ENCODE measurements at places on chromosomes 6 and 20. TPM values are rescaled to one million over a fixed set of nuclear protein-coding genes. Genes with fewer than 3 reads are reported as not detected.

Gene C2
- 54.2 TPM for total RNA-seq

Gene ADGRG6
- total RNA-seq = 8.2 TPM

Gene BPIFB6
- not detected for total RNA-seq

Gene AIF1
- total RNA-seq = 54.1 TPM

Gene HRH3
- total RNA-seq = not detected

Gene RFX6
- 1.8 TPM for total RNA-seq

DNA sequence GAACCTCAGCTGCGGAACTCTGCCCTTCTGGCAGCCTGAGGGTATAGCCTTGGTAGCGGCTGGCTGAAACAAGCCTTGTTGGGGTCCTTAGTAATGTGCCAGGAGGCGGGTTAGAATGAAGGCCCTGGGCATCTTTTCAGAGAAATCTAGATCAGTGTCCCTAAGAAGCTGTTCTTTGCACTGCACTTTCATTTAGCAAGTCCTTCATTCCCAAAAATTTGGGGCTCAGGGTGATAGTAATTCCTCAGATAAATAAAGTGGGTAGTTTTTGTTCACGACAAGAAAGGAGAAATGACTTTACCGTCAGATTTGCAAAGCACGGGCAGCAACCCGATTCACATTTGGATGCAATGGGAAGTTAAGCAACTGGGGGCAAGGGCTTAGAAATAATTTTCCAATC lies 3.2 kb downstream of the INSM1 start:
- no peak for DNase-seq

DNA sequence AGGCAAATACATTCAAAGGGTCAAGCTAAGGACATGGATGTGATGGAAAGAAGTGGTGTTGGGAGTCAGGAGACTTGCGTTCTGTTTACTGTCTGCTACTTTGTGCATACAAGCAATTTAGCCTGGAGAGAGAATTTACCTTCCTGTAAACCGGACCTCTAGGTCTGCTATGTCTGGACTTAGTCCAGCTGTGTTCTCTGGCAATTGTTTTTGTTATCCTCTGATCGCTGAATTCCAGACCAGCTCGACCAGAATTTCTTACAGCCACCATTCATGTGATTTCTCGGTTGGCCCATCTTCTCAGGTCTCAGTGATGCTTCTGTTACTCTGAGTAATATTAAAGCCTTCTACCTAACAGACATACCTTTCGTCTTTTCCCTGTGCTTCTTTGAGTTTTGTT lies 75.2 kb downstream of the LRRC1 start:
- DNase-seq = peak; percentile 44

GRCh38 chr6:42911171-42912021 lies 4.5 kb upstream of the PTCRA start:
- DNase-seq = no peak

GRCh38 chr20:5073660-5074231 lies 46.0 kb downstream of the PCNA start:
- DNase-seq = peak; percentile 20

DNA sequence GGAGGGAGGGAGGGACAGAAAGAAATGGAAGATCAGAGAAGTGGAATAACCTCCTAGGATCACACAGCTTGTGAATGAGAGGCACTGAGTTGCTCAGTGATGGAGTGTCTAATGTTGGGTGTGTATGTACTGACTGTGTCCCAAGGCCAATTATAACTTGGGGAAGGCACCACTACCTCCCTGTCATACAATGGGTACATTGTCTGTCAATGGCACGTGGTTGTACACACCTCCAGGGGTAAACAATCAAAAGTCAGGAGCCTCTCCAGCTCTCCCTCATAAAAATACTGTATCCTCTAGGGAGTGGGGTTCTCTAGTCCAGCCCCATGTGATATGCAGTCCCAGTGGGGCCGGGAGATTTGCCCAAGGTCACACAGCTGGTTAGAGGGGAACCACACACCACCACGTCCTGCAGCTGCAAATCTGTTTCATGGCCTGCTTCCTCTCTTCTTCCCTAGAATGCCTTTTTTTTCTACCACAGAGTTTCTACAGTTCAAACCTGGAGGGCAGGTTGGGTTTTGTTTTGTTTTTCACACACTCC lies 112.5 kb downstream of the SNX5 start:
- no peak for DNase-seq

Data from breast epithelium (tissue), 4 donors.